ENCODE measurements at places on chromosomes 2 and 18.

- no peak for DNase-seq
Observed at GRCh38 chr2:206422493-206422892, 20.8 kb upstream of the ADAM23 start.

DNA sequence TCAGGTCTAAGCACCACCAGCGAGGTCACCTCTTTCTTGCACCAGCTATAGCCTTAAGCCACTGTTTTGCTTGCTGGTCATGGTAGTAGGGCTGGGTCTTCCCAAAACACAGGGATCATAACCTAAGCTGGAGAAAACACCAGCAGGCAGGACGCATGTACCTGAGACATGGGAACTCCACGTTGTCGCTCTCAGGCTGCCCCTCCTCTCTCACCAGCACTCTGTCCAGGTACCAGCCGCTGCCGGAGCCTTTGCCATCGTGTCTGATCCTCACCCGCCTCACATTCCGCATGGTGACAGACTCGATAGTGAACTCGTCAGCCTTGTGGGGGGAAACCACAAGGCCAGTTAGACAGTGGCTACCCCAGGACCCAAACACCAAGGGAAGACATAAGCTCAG lies 79.5 kb downstream of the LOXHD1 start:
- no peak for DNase-seq

GRCh38 chr2:214019229-214019972 lies 391.5 kb upstream of the VWC2L start:
- DNase-seq = no peak

DNA sequence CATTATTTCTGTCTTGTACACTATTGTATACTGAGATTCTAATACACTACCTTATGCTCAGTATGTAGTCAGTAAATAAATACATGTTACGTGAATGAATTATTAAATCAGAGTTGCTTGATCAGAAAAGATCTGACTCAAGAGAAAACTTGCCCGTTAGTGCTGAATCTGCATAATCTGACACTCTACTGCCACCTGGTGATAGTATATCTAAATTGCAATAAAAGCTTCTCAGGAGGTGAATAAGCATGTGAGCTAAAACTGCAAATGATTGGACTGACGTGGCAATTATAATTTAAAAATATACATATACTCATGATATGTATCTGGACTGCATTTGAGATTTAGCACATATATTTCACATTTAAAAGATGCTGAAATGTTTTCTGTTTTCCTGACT lies 70.4 kb downstream of the KIAA1328 start:
- DNase-seq = no peak

GRCh38 chr2:183079139-183079775 lies 710 bp downstream of the DUSP19 start:
- DNase-seq = no peak

DNA sequence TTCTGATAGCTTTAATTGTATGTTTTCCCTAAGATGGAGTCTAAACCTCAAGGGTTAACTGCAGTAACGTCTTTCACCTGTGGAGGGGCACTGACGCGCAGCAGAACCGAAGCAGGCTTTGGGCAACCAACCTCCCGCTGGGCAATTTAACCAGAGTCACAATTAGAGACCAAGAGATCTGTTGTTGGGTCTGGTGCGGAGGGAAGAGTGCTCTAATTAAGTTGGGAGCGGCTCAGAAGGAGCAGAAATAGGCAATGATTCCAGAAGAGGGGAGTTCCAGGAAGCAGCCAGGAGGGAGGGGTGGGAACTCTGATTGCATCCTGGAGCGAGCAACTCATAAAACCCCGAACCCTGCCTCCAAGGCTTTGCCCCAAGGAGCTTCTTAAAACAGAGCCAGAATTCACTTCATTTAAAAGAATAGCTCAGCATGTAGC lies 245.8 kb downstream of the PAX3 start:
- peak; percentile 12 for DNase-seq

DNA sequence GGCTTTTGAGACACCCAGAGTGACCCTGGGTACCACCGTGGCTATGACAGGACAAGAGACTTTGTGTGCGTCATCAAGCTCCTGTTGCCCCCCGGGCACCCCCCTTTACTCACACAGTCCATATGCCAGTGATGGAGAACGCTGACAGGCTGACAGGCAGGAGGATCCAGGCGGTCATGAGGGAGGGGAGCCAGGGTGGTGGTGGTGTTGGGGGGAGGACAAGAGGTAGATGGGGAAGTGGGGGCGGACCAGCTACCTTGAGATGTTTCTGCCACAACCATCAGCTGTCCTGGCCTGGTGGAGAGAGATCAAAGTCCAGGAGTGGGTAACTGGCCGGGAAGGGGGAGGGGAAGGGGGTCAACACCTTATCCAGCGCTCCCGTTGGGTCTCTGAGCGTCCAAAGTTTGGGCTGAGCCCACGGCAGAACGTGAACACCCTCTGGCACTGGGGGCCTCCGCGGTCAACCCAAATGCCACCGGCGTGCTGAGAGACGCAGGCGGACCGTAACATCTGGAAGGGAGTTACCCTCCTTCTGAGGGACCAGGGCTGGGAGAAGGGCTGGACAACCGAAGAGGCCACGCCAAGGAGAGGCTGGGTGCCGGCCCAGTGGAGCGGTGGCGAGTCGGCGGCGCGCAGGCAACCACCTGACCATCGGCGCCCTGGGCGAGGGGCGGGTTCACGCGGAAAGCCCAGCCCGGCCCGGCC lies 575 bp downstream of the TMEM150A start:
- DNase-seq = no peak

DNA sequence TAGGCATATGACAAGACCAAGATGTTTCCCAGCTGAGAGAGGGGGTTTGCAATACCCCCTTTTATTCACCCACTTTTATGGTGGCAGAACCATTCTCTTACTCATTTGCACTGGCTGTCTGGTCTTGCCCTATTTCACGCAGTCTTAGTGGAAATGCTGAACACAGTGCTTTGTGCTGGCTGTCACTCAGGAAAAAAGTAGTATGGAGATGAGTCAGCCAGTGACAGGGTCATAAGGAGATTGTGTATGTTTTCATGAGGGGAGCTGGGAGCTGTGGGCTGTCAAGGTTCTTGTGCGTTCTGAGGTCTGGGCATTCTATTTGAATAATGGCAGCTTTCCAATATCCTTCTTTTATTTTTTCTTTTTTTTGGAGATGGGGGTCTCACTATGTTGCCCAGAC lies 10.9 kb upstream of the CNRIP1 start:
- DNase-seq = no peak

- DNase-seq = peak; percentile 54
Observed at GRCh38 chr2:66929632-66930338, 467.3 kb upstream of the ETAA1 start.

DNA sequence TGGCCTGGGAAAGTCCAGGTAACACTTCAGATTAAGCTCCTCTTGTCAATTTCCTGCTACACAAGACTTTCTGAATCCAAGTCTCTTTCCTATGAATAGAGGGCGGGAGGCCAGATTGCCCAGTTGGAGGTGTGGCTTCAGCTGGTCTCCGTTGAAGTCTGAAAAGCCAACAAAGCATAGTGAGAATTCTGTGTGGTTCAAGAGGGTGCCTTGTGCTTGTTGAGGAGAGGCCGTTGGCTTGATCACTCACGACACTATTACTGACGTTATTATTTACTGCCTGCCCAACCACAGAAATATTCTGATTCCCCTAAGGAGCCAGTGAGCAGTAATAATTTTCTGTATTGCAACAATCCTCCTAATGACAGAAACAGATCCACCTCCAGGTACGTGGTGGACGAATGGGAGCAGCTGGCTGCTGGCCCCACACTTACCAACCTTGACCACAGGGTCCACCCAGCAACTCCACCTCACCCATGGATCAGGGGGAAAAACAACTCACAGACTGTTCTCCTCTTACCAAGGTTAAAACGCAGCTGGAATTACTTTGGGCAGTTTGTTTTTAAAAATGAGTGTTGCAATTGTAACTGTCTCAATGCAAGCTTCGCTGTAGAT lies 21.9 kb downstream of the NRP2 start:
- no peak for DNase-seq

DNA sequence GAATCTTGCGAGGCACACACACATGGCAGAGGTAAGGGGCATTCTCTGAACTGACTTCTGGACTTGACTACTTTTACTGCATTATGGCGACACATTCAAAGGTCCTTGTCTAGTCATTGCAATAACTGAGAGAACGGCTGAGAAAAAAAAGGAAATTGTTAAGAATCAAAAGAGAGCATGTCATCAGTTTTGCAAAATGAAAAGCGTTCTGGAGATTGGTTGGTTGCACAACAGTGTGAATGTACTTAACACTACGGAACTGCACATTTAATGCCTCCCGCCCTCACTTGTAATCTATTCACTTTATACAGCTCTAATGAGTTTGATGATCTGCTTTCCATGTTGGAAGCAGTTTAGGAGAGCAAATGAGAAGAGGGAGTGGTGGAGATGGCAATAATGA lies 68.5 kb upstream of the NFU1 start:
- DNase-seq = no peak

DNA sequence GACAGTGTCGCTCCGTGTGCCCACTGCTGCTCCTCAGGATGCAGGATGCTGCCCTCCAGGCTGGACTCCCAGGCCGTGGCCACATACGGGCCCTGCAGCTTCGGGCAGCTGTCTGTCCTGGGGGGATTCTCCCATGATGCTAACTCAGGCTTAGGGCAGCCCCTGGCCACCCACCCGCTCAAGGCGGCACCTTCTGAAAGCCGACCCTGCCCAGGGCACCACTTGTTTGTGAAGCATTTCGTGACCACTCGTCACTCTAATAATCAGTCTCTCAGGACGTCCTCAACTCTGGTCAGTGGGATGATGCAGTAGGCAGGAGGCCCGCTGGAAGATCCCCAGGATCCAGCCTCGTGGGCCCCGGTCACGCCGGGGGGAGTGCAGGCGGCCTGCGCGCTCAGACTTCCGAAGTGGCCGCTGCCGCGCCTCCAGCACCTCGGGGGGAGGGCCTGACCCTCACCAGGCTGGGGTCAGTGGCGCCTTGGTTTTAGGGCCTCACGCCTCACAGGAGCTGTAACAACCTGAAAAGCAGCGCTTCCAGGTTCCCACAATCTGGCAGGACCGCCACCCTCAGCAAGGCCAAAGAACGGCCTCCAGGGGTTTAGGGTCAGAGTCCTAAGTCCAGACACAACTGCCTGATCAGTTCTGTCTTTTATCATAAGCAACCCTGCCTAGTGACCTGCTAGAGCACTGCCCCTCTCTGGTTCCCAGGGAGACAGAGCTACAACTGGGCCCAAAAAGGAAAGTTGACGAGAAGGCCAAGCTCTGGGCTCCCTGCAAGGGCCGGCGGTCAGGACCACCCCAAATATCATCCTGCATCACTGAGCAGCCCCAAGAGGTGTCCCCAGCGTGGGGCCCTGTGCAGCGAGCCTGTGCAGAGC lies 53.0 kb downstream of the EIPR1 start:
- no peak for DNase-seq

- DNase-seq = no peak
Observed at GRCh38 chr2:223169830-223170605, 118.0 kb downstream of the KCNE4 start.

- DNase-seq = no peak
Observed at GRCh38 chr2:4976407-4976806, 715.8 kb upstream of the SOX11 start.

DNA sequence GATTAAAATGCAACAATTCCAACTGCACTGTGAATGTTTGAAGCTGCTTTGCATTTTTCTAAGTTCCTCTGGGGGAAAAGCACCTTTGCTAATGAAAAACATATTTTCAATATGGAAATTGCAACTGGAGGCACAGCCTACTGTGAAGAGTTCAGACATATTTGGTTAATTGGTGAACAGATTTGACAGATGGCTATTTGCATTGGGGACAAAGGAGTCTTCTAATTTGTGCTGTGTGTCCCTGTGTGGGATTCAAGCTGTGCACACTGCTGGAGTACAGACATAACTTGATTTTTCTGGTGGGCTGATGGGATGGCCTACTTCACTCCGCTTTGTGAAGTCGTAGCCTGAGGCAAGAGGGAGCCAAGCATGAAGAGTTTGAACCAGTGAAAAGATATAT lies 40.7 kb upstream of the ARHGAP25 start:
- no peak for DNase-seq

- no peak for DNase-seq
Observed at GRCh38 chr2:40516604-40517003, 64.7 kb upstream of the SLC8A1 start.

GRCh38 chr2:118374974-118375755 lies 286.9 kb downstream of the INSIG2 start:
- DNase-seq = no peak

GRCh38 chr18:12656938-12657683 lies 796 bp downstream of the SPIRE1 start:
- DNase-seq = peak; percentile 83

DNA sequence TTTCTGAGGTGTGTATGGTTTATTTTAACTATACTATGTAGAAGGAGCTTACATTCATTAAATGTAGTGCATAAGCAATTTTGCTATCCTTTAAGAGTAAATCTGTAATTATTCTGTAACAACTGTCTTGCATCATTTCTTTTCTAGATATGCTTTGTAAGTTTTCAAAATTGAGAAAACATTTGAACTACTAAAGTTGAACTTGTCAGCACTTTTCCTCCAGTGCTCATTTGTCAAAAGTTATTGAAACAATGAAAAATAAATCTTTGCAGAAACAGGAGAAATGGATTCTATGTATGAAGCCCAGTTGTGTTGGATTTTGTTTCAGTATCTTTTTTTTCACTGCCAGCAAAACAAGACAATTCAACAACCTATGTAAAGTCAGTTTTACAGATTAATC lies 14.5 kb upstream of the ZNF385B start:
- DNase-seq = no peak

- no peak for DNase-seq
Observed at GRCh38 chr2:179543361-179543901, 278.8 kb upstream of the SESTD1 start.

DNA sequence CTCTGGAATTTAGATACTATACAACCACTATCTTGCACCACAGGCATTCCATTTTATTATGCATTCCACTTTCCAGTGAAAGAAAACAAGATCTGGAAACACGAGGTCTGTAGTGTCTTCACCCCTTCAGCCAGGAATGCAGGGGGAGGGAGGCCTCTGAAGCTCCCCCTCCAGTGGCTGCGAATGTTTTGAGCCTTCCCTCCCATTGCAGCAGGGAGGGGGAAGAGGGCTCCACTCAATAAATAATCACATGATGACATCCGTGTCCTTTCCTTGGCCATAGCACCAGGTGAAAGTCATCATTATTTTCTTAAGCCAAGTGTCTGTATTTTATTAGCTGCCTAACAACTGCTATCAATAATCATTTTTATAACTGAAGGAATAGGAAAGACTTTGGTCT lies 38.6 kb downstream of the ALPK2 start:
- DNase-seq = peak; percentile 56

DNA sequence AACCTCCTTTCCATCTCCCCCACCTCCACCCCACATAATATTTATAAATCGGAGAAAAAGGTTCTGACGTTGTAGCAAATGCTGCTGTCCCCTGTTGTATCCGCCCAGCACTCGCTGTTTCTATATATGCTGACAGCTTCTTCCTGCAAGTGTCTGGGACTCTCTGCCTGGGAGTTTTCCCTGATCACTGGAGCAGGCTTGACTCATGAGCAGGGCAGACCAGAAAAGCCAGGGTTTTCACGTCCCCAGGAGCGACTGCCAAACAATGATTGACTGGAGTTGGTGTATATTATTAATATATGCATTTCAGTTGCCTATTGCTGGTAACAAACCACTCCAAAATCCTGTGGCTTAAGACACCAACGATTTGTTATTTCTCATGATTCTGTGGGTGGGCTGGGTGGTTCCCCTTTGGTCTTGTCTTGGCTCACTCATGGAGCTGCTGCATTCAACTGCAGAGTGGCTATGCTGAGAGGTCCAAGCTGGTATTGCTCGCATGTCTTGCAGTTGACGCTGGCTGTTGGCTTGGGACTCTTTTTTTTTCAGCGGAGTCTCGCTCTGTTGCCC lies 21.2 kb upstream of the ASXL2 start:
- no peak for DNase-seq

All from right kidney (tissue), 9 donors.